Fibroblast of the aortic adventitia (primary cell): ENCODE measurements at places on chromosomes 2 and 18. TPM values are rescaled to one million over a fixed set of nuclear protein-coding genes. Genes with fewer than 3 reads are reported as not detected.

The EGR4 gene
- not detected in 2 replicates for total RNA-seq

The VWC2L gene
- total RNA-seq = not detected in 2 replicates

The RPRD1A gene
- 32.6 and 47.4 TPM in 2 replicates for total RNA-seq

The SEMA4C gene
- total RNA-seq = 15.4 and 20.4 TPM in 2 replicates

The IGFBP5 gene
- total RNA-seq = 334 and 616 TPM in 2 replicates

The REG3G gene
- not detected in 2 replicates for total RNA-seq

The NOL4 gene
- total RNA-seq = not detected in 2 replicates

- DNase-seq = no peak
These were observed 285.3 kb downstream of the RAD51AP2 start for GRCh38 chr2:17232776-17233556.

DNA sequence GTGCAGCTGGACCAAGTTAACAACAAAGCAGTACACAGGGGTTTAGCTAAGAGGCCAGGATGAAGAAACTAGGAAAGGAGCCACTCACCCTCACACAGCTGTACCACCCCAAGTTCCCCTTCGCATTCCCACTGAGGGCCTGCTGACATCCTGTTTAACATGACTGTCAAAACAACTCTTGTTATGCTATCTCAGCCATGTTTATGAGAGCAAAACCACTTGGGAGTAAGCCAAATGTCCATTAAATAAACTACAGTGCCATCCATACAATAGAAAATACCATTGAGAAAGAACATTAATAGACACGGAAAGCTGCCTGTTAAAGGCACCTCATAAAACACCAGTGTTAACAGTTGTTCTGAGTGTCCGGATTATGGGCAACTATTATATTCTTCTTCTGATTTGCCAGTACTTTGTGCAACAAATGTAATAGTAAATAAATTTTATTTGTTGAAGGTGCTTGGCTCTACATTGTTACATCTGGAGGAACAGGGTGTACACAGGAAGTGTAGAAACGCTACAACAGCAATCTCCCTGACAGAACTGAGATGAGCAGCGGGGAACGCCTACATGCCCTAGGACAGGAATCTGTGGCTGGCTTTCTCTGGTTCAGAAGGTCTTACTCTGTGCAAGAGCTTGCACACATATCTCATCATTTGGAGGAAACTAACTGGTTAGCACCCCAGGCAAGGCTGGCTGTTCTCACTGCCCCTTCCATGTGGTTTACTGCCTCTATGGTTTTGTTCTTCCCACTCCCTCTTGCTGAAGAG lies 85.6 kb downstream of the EHD3 start:
- DNase-seq = no peak
